ENCODE measurements at places on chromosomes 7 and 10.

- no peak for DNase-seq
Observed at GRCh38 chr7:28517206-28517605, 104.9 kb downstream of the CREB5 start.

DNA sequence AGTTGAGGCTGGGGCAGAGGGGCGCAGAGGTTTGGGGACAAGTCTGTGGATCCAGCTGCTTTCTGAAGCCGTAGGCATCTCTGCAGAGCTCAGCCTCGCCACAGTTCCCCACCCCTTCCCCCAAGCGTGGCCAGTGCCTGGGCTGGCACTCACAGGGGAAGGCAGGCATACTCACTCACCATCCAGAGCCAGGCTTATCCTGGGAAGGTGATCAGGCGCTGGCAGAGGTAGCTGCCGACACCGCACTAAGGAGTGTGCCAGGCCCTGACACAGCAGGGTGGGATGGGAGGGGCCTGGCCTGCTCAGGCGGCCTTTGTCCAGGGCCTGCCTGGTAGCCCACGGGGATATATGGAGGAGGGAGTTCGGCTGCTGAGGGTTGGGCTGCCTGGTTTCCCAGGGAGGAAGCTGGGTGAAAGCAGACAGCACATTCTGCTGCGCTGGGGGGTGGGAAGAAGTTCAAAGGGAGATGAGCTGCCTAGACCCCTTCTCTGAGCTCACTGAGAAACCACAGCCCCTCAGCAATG lies 15.9 kb downstream of the VSIR start:
- DNase-seq: no peak

- DNase-seq: no peak
Observed at GRCh38 chr7:105990727-105991453, 27.8 kb downstream of the CDHR3 start.

- no peak for DNase-seq
Observed at GRCh38 chr7:80766724-80767123, 128.3 kb downstream of the CD36 start.

DNA sequence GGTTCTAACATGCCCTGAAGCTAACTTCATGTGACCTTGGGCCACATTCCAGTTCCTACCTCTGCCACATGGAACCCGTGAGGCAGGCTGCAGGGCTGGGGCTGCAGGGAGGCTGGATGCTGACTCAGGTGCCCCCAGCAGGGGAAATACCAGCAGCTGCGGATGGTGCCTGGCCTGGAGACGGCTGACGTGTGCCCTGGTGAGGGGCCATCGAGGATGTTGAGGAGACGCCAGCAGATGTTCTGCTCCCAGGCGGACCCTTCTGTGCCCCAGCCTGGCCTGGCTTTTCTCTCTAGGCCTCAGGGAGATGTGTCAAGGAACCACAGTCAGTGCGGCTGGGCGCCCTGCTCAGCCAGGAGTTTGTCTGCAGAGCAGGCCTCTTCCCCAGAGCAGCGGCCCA lies 8.8 kb downstream of the BAG3 start:
- DNase-seq: no peak

- DNase-seq: no peak
Observed at GRCh38 chr7:128777156-128778123, 1.8 kb upstream of the OPN1SW start.

DNA sequence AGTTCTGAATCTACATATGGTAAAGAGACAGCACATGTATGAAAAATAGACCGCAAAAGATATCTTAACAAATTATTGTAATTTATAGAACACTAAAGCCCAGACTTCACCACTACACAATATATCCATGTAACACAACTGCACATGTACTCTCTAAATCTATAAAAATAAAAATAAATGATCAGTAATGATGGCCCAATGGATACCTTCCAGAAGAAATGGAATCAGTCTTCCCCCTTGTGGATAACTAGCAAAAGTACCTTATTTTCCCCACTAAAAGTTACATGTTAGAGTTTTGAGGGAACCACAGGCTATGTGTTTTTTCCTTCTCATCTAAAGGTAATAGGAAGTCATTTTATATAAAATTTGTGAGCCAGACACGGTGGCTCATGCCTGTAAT lies 25.7 kb downstream of the C7orf25 start:
- DNase-seq: no peak

Measured in stimulated activated CD8-positive, alpha-beta memory T cell treated with anti-CD3 and anti-CD28 coated beads, Interleukin-4, amount 100 ng/mL, for 4 hours (primary cell).